ENCODE measurements at places on chromosomes 13 and 19.
A peak's percentile ranks its signal among the peaks of the same experiment; 100 is the strongest.

DNA sequence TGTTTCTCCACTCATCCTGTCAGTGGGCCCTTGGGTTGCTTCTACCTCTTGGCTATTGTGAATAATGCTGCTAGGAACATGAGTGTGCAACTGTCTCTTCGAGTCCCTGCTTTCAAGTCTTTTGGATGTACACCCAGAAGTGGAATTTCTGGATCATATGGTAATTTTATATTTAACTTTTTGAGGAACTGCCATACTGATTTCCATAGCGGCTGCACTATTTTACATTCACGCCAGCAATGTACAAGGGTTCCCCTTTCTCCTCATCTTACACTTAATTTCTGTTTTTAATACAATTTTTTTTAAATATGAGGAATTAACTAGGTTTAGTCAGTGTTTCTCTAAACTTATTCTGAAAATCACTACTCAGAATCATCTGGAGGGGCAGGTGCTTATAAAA, 24.2 kb upstream of the SLC46A3 start:
- H3K27ac ChIP-seq, result no peak overlapping the region
- no peaks in the 10 kb centered on the region for H3K36me3 ChIP-seq
- H3K4me3 ChIP-seq, result no peak overlapping the region
- no peaks in the 10 kb centered on the region for H3K4me1 ChIP-seq
- H3K27me3 ChIP-seq, result no peaks in the 10 kb centered on the region
- no peak for DNase-seq

GRCh38 chr13:20397896-20398295, 127.8 kb downstream of the CRYL1 start:
- peaks cover 28% of the 10 kb centered on the region for H3K4me1 ChIP-seq
- no peak overlapping the region for H3K27ac ChIP-seq

- H3K4me3 ChIP-seq, result no peak overlapping the region
- H3K27me3 ChIP-seq, result no peaks in the 10 kb centered on the region
- H3K27ac ChIP-seq, result no peak overlapping the region
- no peak for DNase-seq
- H3K36me3 ChIP-seq, result peaks cover 50% of the 10 kb centered on the region
Measured at GRCh38 chr19:36638862-36639510, 27.7 kb downstream of the ZNF461 start.

- H3K4me3 ChIP-seq, result no peak overlapping the region
- H3K27ac ChIP-seq, result no peak overlapping the region
- DNase-seq, result no peak
- no peaks in the 10 kb centered on the region for H3K36me3 ChIP-seq
Measured at GRCh38 chr13:36601186-36601585, 72.6 kb upstream of the SERTM1 start.

DNA sequence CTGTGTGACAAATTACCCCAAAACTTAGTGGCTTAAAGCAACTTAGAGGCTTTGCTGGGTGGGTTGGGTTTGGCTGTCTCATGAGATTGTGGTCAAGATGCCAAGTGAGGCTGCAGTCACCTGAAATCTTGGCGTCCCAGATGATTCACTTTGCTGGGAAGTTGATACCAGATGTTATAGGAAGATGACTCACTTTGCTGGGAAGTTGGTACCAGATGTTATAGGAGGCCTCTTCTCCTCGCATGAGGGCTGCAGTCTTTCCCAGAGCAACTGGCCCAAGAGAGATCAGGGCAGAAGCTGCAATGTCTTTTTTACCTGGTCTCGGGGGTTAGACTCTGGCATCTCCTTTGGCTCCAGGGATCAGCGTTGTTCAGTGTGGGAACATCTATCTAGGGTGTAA, 16.8 kb downstream of the TEX29 start:
- peaks cover 25% of the 10 kb centered on the region for H3K27me3 ChIP-seq
- DNase-seq, result peak; percentile 41
- H3K4me1 ChIP-seq, result no peaks in the 10 kb centered on the region
- H3K27ac ChIP-seq, result no peak overlapping the region
- no peaks in the 10 kb centered on the region for H3K36me3 ChIP-seq

DNA sequence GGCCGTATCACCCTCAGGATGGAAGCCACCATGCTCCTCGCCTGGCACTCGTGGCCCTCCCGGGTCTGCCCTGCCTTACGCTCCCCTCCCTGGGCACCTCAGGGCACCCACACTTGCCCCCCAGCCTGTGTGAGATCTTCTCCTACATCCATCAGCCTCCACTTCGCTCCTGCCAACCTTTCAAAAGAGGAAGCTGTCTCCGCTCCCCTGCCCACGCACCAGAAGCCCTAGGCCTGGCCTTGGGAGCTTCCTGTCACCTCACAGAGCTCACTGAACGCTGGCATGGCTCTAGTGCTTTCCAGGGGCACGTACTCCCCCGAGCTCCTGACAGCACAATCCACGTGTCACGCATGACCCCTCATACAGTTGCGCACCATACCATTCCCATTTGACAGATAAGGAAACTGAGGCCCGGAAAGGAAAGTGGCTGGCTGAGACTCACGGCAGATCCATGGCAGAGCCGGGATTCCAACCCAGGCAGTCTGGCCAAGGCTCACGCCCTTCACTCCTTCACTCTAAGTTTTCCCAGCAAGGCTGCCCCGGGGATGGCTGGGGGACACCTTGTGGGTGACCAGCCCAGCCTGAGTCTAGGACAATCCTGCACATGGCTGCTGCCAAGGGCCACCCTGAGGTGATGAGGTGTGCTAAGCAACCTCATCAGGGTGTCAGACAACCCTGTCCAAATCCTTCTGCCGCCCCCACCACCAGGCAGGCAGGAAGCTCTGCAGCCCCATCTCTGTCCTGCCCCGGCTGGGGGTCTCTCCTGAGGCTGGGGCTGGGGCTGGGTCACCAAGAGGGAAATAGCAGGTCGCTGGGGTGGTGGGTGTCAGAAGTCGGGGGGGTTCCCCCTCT, 19.3 kb downstream of the PPP1R12C start:
- H3K27ac ChIP-seq, result no peak overlapping the region
- H3K36me3 ChIP-seq, result peaks cover 3% of the 10 kb centered on the region
- H3K4me3 ChIP-seq, result no peak overlapping the region
- DNase-seq, result no peak
- H3K27me3 ChIP-seq, result no peaks in the 10 kb centered on the region
- no peaks in the 10 kb centered on the region for H3K4me1 ChIP-seq

GRCh38 chr19:40716031-40716481, 630 bp downstream of the COQ8B start:
- peak overlapping the region; percentile 99 for H3K4me3 ChIP-seq
- H3K36me3 ChIP-seq, result no peaks in the 10 kb centered on the region
- peak; percentile 91 for DNase-seq
- H3K4me1 ChIP-seq, result peaks cover 22% of the 10 kb centered on the region

DNA sequence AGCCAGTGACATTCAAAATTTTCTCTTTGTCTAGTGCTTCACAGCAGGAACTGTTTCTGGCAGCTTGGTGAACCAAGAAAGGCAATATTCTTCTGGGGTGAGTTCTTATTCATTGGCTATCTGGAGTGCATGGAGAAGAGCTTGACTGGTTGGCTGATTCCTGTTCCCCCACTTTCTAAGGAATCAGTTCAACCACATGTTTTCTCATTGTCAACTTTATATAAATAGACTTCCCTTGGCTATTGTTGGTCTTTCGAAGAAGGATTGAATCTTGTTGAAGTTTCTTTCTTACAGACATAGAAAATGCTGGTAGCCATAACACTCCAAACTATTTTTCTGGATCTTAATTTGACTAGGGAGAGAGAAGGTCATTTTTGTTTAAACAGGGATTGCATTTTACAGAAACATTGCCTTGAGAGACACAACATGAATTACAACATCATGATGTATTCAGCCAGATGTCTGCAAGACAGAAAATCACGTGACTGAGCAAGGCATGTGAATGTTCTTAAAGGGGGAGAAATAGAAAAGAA, 85.2 kb downstream of the EDNRB start:
- no peak overlapping the region for H3K4me3 ChIP-seq
- DNase-seq, result no peak
- H3K27me3 ChIP-seq, result no peaks in the 10 kb centered on the region
- no peaks in the 10 kb centered on the region for H3K4me1 ChIP-seq
- H3K36me3 ChIP-seq, result no peaks in the 10 kb centered on the region

GRCh38 chr13:71018995-71019394, 848.0 kb downstream of the DACH1 start:
- no peaks in the 10 kb centered on the region for H3K27me3 ChIP-seq
- H3K4me3 ChIP-seq, result no peak overlapping the region
- H3K27ac ChIP-seq, result no peak overlapping the region
- no peaks in the 10 kb centered on the region for H3K4me1 ChIP-seq

- H3K36me3 ChIP-seq, result peaks cover 19% of the 10 kb centered on the region
- no peak overlapping the region for H3K4me3 ChIP-seq
- peak overlapping the region; percentile 47 for H3K27ac ChIP-seq
Measured at GRCh38 chr19:10915130-10916091, 13.0 kb downstream of the YIPF2 start.

DNA sequence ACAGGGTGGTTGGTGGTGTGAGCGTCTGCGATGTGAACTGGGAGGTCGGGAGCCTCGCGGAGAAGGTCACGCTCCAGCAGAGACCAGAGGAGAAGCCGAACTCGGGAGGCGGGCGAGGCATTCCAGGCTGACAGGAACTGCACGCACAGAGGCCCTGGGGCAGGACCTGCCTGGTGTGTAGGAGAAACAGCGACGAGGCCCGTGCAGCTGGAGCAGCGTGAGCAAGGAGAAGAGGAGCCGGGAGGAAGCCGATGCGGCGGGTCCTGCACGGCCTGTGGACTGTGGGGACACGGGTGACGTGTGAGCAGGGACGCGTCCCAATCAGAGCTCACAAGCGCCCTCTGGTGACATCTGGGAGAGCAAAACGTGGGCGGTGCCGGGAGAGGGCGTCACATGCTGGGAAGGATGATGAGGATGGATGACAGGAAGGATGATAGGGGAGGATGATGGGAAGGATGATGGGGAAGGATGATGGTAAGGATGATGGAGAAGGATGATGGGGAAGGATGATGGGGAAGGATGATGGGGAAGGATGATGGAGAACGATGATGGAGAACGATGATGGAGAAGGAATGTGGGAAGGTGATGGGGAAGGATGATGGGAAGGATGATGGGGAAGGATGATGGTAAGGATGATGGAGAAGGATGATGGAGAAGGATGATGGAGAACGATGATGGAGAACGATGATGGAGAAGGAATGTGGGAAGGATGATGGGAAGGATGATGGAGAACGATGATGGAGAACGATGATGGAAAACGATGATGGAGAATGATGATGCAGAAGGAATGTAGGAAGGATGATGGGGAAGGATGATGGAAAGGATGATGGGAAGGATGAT, 16.1 kb upstream of the MADCAM1 start:
- no peak overlapping the region for H3K27ac ChIP-seq
- H3K4me1 ChIP-seq, result no peaks in the 10 kb centered on the region
- peak; percentile 79 for DNase-seq
- no peaks in the 10 kb centered on the region for H3K27me3 ChIP-seq

GRCh38 chr13:108779308-108779707, 149.9 kb downstream of the MYO16 start:
- DNase-seq, result no peak
- peaks cover 13% of the 10 kb centered on the region for H3K4me1 ChIP-seq
- no peak overlapping the region for H3K27ac ChIP-seq
- H3K4me3 ChIP-seq, result no peak overlapping the region
- H3K27me3 ChIP-seq, result no peaks in the 10 kb centered on the region

DNA sequence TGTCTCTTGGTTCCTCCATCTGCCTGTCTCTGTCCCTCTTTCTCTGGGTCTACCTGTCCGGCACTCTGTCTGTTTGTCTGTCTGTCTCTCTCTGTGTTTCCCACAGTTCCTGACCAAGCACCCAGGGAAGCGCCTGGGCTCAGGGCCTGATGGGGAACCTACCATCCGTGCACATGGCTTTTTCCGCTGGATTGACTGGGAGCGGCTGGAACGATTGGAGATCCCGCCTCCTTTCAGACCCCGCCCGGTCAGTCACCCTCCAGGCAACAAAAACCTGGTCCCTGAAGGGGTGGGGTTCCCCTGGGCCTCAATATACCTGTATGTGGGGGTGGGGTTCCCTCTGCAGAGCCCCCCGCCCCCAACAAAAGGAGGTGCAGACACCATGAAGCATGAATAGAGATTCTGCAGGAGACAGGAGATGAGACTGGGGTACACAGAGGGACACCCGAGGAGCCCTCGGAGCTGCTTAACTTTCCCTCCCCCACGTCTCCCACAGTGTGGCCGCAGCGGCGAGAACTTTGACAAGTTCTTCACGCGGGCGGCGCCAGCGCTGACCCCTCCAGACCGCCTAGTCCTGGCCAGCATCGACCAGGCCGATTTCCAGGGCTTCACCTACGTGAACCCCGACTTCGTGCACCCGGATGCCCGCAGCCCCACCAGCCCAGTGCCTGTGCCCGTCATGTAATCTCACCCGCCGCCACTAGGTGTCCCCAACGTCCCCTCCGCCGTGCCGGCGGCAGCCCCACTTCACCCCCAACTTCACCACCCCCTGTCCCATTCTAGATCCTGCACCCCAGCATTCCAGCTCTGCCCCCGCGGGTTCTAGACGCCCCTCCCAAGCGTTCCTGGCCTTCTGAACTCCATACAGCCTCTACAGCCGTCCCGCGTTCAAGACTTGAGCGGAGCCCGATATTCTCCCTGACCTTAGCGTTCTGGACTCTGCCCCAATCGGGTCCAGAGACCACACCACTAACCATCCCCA, 2.6 kb upstream of the CACNG7 start:
- H3K4me1 ChIP-seq, result peaks cover 17% of the 10 kb centered on the region
- peak; percentile 39 for DNase-seq
- no peaks in the 10 kb centered on the region for H3K36me3 ChIP-seq
- H3K27ac ChIP-seq, result no peak overlapping the region

DNA sequence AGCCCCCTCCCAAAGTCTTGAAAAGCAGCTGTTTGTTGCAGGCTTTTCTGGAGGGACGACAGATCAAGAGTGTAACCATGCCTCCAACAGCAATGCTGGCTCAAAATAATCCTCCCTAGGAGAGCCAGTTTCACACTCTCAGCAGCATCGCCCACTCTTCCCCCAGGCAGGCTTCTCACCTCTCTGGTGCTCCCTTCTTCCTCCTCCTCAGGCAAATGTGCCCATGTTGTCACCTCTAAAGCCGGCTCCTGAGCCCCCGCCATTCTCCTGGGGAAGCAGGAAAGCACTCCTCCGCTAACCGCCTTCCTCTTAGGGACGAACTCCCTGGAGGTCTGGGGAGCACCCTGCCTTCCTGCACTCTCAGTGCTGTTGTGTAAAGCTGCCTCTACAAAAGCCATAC, 98.9 kb upstream of the SGCG start:
- H3K4me1 ChIP-seq, result no peaks in the 10 kb centered on the region
- no peaks in the 10 kb centered on the region for H3K36me3 ChIP-seq
- H3K27ac ChIP-seq, result no peak overlapping the region
- H3K4me3 ChIP-seq, result no peak overlapping the region

- no peak overlapping the region for H3K27ac ChIP-seq
- H3K27me3 ChIP-seq, result no peaks in the 10 kb centered on the region
- DNase-seq, result no peak
- no peak overlapping the region for H3K4me3 ChIP-seq
- H3K4me1 ChIP-seq, result peaks cover 4% of the 10 kb centered on the region
Measured at GRCh38 chr19:13255719-13256059, 105.5 kb downstream of the IER2 start.

GRCh38 chr19:47186446-47187334, 44.3 kb downstream of the BBC3 start:
- peaks cover 14% of the 10 kb centered on the region for H3K36me3 ChIP-seq
- no peak for DNase-seq
- peaks cover 18% of the 10 kb centered on the region for H3K4me1 ChIP-seq
- no peak overlapping the region for H3K4me3 ChIP-seq
- H3K27ac ChIP-seq, result no peak overlapping the region

- peaks cover 20% of the 10 kb centered on the region for H3K27me3 ChIP-seq
- no peaks in the 10 kb centered on the region for H3K36me3 ChIP-seq
- DNase-seq, result no peak
- H3K27ac ChIP-seq, result no peak overlapping the region
- H3K4me1 ChIP-seq, result no peaks in the 10 kb centered on the region
Measured at GRCh38 chr19:1756705-1757465, 3.6 kb downstream of the ONECUT3 start.

Data from PC-3 (cell line).